Stimulated activated CD4-positive, alpha-beta T cell treated with anti-CD3 and anti-CD28 coated beads, Interleukin-2, amount 100 ng/mL, for 48 hours (primary cell): ENCODE measurements at places on chromosomes 2 and 18.

DNA sequence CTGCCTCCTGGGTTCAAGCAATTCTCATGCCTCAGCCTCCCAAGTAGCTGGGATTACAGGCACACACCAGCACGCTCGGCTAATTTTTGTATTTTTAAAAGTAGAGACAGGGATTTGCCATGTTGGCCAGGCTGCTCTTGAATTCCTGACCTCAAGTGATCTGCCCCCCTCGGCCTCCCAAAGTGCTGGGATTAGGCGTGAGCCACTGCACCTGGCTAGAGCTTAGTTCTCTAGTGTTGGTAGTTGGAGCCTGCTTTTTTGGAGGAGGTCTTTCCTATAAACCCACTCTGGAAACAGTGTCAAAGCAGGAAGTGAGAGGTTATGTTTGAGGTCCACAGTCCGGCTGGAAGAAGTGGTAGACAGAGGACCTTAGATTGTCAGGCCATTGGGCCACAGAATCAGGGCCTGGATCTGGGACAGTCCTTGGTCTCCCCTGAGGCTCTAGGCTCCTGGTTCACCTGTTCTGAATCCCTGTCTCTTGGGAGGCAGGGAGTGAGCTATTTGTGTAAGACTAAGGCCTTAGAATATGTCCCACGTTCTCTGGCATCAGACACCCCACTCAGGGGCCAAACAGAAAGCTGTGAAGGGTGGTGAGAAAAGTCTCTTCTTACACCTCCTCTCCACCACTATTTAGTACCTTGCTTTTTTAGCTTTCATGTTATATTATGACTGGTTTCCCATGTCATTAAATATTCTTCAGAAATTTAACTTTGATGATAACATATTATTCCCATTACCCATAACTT, 34.5 kb downstream of the PCBP1 start:
- DNase-seq, result no peak

GRCh38 chr2:235935773-235936172, 232.4 kb downstream of the GBX2 start:
- DNase-seq, result no peak

- peak; percentile 1 for DNase-seq
Measured at GRCh38 chr2:70767079-70767698, 811 bp downstream of the ADD2 start.

DNA sequence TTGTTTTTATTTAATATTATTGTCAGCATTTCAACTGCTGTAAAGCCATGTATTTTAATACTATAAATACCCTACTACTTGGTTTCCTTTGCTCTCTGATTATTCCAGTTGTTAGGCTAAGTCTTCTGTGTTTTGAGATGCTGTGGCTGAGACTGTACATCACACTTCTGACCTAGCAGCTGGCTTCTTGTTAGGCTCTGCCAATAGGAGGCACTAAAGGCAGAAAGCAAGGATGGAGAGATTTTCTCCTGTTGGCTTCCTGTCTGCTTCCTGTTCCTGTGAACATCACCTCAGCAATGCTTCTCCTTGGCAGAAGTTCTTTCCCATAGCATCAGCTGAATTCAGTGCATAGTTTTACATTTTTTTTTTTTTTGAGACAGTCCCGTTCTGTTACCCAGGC, 68.3 kb upstream of the YPEL5 start:
- DNase-seq, result no peak

- DNase-seq, result peak; percentile 2
Measured at GRCh38 chr2:40451918-40452605, at the start of gene SLC8A1. TSS of gene SLC8A1 (minus strand) at chr2:40452090.

DNA sequence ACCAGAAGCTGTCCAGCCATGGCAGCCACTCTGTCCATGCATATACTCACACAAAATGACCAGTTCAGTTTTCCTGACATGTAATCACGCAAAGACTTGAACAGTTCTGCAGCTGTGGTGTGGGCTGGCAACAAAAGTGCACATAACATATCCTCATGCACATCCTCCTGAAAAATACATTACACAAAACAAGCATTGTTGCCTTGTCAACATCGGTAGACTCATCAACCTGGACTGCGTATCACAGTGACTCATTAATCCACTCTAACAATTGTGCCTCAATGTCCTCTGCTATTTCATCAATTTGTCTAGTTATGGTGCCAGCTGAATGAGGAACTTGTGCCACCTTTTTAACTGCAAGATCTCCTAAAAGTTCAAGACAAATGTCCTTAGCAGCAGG, 19.5 kb downstream of the RBKS start:
- DNase-seq, result no peak

GRCh38 chr2:231765496-231765929, 15.6 kb downstream of the PDE6D start:
- no peak for DNase-seq

DNA sequence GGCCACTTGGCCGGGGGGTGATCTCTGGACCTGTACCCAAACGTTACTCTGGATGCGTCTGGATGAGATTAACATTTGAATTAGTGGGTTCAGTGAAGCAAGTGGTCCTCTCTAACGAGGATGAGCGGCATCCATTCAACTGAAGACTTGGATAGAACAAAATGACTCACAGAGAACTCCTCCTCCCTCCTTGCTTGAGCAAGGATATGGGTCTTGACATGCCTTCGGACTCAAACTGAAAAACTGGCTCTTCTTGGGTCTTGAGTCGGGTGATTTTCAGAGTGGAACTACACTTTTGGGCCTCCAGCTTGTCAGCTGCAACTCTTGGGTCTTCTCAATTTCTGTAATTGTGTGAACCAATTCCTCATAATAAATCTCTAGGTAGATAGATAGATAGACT, 47.2 kb downstream of the NETO1 start:
- DNase-seq, result no peak

GRCh38 chr2:237434866-237435311, 20.9 kb upstream of the COL6A3 start:
- DNase-seq, result peak; percentile 72

- no peak for DNase-seq
Measured at GRCh38 chr18:12011199-12011956, 30.1 kb downstream of the IMPA2 start.
